Naive thymus-derived CD8-positive, alpha-beta T cell (primary cell): ENCODE measurements at places on chromosomes 2 and 18. TPM values are rescaled to one million over a fixed set of nuclear protein-coding genes. Genes with fewer than 3 reads are reported as not detected.
A peak's percentile ranks its signal among the peaks of the same experiment; 100 is the strongest.

DNA sequence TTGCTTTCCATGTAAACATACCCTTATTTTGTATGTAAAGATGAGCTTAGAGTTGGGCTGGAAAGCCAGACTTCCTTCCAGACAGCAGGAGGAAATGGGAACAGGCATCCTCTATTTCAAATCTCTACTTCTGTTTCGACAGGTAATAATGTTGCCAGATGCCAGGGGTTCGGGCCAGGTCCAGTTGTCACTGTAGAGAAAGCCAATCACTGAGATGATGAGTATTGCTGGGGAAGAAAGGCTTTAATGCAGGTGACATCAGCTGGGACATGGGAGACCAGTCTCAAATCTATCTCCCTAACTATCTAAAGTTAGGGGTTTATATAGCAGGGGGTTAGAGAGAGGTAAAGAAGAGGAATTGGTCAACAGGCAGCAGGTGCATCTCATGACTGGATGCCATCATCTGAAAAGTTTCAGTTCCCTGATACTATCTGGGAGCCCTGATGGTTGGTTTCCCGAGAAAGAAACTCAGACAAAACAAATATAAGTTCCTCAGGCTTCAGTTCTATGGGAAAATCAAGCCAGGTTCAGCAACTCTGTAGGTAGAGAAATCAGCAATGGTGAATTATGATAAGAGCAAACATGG is 9.3 kb upstream of the MTCL1 start:
- peaks cover 12% of the 10 kb centered on the region for H3K27me3 ChIP-seq
- H3K36me3 ChIP-seq = no peaks in the 10 kb centered on the region
- H3K27ac ChIP-seq = no peak overlapping the region

DNA sequence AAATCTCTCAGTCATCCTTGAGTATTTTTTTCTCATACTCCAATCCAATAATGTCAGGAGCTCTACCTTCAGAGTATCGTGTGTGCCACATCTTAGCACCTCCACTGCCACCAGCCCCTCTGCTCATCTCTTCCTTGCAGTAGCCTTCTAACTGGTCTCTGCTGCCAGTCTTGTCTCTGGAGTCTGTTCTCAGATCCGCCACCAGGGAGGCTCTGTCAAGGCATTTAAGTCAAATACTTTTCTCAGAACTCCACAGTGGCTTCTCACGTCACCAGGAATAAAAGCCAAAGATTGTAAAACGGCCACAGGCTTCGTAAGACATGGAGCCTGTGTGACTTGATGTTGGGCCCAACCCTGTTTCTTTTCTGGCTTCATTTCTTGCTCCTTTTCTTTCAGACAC is 7.1 kb downstream of the UNC50 start:
- peak overlapping the region; percentile 63 for H3K27ac ChIP-seq
- no peak overlapping the region for H3K4me3 ChIP-seq
- no peaks in the 10 kb centered on the region for H3K27me3 ChIP-seq

- no peaks in the 10 kb centered on the region for H3K36me3 ChIP-seq
- H3K27me3 ChIP-seq = no peaks in the 10 kb centered on the region
- no peak overlapping the region for H3K4me3 ChIP-seq
- H3K27ac ChIP-seq = no peak overlapping the region
Measured at GRCh38 chr2:185644828-185645227, 93.8 kb upstream of the FSIP2 start.

DNA sequence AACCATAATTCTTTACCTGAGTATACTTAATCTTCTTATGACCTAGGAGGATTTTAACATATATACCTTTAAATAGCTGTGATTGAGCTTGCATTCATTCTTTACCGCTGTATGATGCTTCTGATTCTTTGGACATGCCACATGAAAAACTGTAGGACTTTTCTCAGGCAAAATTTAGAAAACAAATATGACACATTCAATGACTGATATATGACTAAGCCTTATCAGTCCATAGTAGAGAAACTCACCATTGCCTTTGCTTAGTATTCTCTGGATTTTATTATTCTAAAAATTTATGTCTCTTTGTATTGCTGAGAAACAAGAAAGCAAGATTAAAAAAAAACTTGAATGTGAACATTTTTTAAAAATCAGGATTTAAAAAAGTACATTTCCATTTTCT is 3.7 kb downstream of the FAM171B start:
- H3K36me3 ChIP-seq = no peaks in the 10 kb centered on the region
- DNase-seq = no peak
- H3K4me1 ChIP-seq = peaks cover 2% of the 10 kb centered on the region
- H3K27ac ChIP-seq = no peak overlapping the region
- H3K27me3 ChIP-seq = peaks cover 44% of the 10 kb centered on the region

SGPP2 gene
- 0.33 TPM for total RNA-seq

ZRANB3 gene
- total RNA-seq = 9.1 TPM

RNF125 gene
- 46.3 TPM for total RNA-seq

LRRTM4 gene
- not detected for total RNA-seq

NTSR2 gene
- total RNA-seq = not detected
